ENCODE measurements at places on chromosomes 12 and 14.

DNA sequence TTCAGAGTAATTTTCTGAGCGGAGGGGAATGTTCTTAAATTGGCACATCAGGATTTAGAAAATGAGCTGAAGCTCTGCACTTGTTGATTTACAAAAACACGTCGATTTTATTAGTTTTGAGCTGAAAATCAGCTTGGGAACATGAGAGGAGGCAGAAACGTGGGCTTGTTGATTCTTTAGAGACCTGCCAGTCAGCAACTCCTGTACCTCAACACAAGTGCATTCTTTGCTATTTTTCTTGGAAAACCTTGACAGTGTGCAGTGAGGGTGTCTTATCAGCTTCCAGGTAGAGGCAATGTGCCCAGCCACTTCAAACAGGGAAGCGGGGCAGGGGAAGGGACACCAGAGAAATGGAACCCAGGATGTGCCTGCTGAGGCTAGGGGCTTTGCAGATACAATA, 102.8 kb upstream of the COCH start:
- no peak for DNase-seq

GRCh38 chr12:97347956-97348355, 114.6 kb upstream of the RMST start:
- no peak for DNase-seq

DNA sequence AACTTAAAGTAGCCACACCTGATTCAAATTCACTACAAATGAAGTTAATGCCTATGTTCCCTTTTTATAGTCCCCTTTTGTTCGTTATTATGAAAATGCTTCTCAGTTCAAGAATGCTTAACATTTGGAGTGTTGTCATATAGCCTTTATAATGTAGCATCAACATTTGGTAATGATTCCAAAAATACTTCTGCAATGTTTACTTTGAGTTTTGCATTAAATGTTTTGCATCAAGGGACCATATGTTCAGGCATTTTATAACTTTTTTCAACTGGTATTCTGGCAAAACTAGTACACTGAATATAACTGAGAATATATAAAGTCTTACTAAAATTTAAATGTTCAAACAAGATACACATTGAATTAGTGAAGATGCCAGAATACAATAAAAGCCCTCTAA, 209.6 kb upstream of the SLC16A7 start:
- DNase-seq = no peak

GRCh38 chr14:61813096-61813606, 50.9 kb downstream of the SNAPC1 start:
- DNase-seq = no peak

DNA sequence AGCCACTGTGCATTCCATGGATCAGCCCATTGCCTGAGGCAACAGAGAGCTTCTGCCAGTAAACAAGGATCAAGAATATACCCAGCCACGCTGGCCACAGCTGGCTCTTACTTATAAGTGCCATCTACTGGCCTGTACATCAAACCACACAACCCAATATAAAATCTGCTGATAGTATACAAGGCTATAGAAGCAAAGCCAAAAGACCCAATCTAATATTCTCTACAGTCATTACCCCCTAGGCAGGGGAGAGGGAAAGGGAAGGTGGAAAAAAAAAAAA, 4.4 kb upstream of the FAM186B start:
- no peak for DNase-seq

Measured in NCI-H2171 (cell line).